ENCODE measurements at places on chromosomes 3 and 15.

- DNase-seq = no peak
Observed at GRCh38 chr15:77393471-77393840, 26.4 kb downstream of the PEAK1 start.

GRCh38 chr3:13113346-13114330 lies 40.4 kb upstream of the IQSEC1 start:
- DNase-seq = no peak

- no peak for DNase-seq
Observed at GRCh38 chr3:187970106-187970505, 183.9 kb upstream of the LPP start.

GRCh38 chr3:101521211-101521701 lies 8.2 kb upstream of the SENP7 start:
- DNase-seq = no peak

DNA sequence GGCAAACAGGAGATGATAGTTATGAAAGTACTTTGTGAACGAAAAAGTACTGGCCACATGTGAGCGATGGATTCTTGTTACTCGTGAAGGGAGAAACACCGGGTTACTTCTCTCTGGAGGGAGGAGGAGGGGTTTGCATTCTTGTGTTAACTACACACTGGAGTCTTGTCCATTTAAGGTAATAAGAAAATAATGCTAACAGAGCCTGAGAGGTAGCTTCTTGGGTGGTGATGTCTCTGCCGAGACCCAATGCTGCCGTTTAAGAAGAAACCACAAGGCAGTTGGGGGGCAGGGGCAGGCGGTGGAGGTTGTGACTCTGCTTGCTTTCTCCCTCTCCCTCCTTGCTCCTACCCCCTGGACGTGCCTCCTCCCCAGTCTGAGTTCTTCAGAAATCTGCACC lies 100.9 kb upstream of the ROPN1 start:
- no peak for DNase-seq

GRCh38 chr15:62889141-62889661 lies 153.3 kb upstream of the TPM1 start:
- no peak for DNase-seq

DNA sequence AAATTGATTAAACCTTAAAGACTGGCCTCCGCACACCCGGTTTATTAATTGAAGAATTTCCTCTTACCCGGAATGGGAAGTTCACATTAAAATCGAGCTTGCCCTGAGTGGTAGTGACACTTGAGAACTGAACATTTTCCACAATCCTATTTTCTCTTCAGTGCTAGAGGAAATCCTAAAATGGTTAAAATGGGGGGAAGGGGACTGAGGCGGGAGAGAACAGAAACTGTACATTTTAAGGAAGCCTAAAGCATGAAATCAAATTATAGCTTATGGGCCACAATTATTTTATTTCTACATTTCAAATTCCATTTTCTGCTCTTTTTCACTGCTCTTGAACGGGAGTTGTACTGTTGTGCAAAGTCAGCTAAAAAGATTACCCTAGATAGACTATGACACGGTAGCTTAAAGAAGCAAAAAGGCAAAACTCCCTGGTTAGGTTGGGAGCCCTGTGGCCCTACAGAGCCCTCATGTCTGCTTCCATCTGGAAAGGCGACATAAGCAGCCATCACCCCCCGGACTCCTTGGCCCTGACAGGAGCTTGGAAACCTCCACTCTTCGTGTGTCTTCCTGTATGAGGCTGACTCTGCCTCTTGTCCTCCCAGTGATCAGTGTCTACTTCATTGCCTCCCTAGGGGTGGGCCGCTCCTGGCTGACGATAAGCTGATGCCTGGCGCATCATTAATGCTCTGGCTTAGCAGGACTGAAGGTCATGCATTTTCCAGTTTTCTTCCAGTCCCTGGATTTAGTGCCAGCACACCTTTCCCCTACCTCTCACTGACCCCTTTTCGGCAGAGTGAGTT lies 79.3 kb downstream of the EEFSEC start:
- no peak for DNase-seq

DNA sequence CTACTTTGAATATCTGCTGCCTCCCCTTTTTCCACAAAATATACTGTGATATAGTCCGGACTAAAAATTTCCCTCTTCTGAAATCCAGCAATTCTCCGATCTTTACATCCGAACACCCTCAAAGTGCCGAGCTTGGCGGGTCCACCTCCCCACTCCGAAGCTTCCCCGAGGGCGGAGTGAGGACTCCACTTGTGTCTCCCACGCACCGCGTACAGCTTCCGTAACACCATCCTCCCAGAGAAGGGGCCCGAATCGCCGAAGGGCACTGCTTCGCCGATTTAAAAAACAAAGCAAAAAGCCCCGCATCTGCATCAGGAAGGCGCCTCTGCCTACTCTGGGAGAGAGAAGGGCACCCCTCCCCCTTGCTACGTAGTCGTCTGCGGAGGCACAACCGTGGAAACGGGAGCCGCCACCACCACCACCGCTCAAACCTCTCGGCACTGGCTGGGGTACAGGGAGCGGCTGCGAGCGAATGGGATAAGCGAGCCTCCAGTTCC lies 551 bp downstream of the NCBP2 start:
- no peak for DNase-seq

DNA sequence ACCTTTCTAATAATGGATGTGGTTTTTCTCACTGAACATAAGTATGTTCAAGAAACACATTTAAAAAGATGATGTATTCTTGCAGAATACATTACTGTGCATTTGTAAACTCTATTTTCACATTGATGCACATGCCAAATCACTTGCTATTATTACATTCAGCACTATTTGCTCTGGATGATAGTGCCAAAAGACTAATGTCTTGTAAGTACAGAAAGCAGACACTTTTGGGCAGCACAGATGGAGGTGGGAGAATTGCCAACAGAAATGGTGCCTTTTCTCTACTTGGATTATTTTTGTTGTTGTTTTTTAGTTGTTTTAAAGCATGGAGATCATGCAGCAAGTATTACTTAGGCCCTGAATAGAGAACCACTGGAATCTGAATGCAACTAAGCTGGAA lies 10.2 kb upstream of the FGF12 start:
- no peak for DNase-seq

GRCh38 chr15:60646595-60646994 lies 167.7 kb upstream of the ICE2 start:
- no peak for DNase-seq

- no peak for DNase-seq
Observed at GRCh38 chr15:74277242-74277810, 41.2 kb downstream of the CCDC33 start.
